ENCODE measurements at places on chromosomes 12 and 14.

- DNase-seq: no peak
These were observed 1027.6 kb downstream of the BCL11B start for GRCh38 chr14:98244162-98244948.

DNA sequence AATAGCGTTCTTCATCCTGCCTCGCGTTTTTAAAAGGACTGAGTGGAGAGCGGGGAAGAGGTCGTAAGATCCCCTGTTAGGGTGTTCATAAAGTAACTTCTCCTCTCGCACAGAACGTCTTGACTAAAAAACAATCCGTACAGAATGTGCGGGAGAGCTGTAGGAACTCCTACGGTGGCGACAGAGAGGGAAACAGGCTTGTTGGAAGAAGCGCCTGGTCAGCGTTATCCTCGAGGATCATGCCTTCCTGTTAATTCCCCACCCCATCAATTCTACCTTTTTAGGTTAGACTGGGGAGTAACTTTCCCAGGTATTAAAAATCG, 399 bp upstream of the WASHC4 start:
- DNase-seq: peak; percentile 6

GRCh38 chr12:62466018-62466593, 520 bp upstream of the MON2 start:
- DNase-seq: no peak

DNA sequence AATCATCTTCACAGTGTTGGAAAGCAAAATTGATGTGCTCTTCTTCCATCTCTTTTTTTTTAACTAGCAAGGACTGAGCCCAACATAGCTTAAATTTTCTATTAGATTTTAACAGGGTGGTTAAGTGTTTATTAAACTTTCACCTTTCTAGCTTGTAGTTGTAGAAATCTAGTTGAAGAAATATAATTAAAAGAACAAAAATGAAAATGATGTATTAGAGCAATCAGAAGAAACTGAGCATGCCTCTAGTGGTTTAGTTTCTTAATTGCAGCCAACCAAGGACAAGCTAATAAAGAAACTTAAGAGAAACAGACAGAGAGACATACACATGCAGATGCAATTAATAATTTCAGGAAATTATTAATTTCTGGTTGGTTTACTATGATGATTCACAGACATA, 673.0 kb upstream of the LMO3 start:
- DNase-seq: no peak

All from NCI-H2029 treated with DMSO at 0.1 percent for 48 hours (cell line).